ENCODE measurements at places on chromosomes 6 and 20. TPM values are rescaled to one million over a fixed set of nuclear protein-coding genes. Genes with fewer than 3 reads are reported as not detected.

The STK35 gene
- total RNA-seq = 11.7 TPM

The ASIP gene
- not detected for total RNA-seq

The RAET1L gene
- not detected for total RNA-seq

GRCh38 chr6:30062471-30063178 is 1.6 kb downstream of the POLR1H start:
- DNase-seq = peak; percentile 10

The POLR1C gene
- total RNA-seq = 49.0 TPM

DNA sequence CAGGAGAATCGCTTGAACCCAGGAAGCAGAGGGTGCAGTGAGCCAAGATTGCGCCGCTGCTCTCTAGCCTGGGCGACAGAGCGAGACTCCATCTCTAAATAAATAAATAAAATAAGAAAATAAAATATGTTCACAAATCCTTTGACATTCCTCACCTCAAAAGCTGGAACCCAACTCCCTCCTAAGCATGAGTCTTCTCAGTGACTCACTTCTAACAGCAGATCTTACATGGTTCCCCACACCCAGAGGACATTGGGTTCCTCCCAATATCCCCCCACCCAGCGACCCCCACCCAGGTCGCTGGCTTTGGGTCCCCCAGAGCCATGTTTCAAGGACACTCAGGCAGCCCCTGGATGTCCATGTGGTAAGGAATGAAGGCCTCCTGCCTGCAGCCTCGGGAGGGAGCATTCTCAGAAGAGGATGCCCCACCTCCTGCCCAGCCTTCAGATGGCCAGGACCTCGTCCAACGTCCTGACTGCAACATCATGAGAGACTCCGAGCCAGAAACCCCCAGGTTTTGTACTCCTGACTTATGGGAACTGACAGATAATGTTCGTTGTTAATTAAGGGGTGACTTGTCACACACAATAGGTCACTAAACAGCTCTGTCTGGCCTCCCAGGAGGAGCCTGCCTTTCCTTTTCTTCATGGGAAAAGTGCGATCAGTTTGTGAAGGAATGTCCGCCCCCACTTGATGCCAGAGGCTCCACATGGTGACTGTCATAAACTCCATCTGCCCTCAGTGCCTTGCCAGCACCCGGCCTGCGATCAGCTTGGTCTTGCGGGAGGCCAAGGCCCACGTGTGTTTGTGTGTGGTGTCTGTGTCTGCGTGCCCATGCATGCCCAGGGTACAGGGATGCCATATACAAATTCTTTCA is 10.1 kb upstream of the GMEB2 start:
- DNase-seq = no peak

All from Caki2 (cell line).